CD4-positive, alpha-beta T cell (primary cell): ENCODE measurements at places on chromosomes 3 and 15.
A peak's percentile ranks its signal among the peaks of the same experiment; 100 is the strongest.

GRCh38 chr3:15477951-15478639, 43.4 kb downstream of the COLQ start:
- no peaks in the 10 kb centered on the region for H3K4me1 ChIP-seq
- no peaks in the 10 kb centered on the region for H3K36me3 ChIP-seq
- no peak overlapping the region for H3K4me3 ChIP-seq
- H3K27ac ChIP-seq, result no peak overlapping the region
- no peak for DNase-seq

DNA sequence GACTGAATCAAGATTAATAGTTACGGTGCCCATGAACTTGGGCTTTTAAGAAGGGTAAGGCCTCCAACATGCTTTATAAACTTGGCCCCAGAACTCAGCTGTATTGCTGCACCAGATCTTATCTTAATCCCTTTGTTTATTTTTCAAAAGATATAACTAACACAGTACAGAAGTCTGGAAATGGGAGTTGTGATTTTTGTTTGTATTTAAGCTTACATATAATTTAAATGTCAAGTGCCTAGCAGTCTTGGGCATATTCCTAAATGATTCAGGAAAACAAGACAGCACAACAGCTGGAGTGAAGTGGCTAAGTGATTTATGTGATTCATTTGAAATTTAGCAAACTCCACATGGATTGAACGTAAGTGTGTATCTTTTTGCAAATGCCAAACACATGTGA, 56.2 kb downstream of the NBEAL2 start:
- peaks cover 17% of the 10 kb centered on the region for H3K4me1 ChIP-seq
- no peak for DNase-seq
- peaks cover 48% of the 10 kb centered on the region for H3K36me3 ChIP-seq
- no peak overlapping the region for H3K27ac ChIP-seq
- H3K27me3 ChIP-seq, result no peaks in the 10 kb centered on the region
- H3K4me3 ChIP-seq, result no peak overlapping the region

GRCh38 chr3:126321490-126321889, 35.7 kb downstream of the KLF15 start:
- H3K4me3 ChIP-seq, result no peak overlapping the region
- H3K27ac ChIP-seq, result no peak overlapping the region
- DNase-seq, result no peak
- no peaks in the 10 kb centered on the region for H3K27me3 ChIP-seq
- no peaks in the 10 kb centered on the region for H3K36me3 ChIP-seq

- no peaks in the 10 kb centered on the region for H3K27me3 ChIP-seq
- H3K36me3 ChIP-seq, result no peaks in the 10 kb centered on the region
- H3K4me1 ChIP-seq, result no peaks in the 10 kb centered on the region
- DNase-seq, result no peak
- H3K4me3 ChIP-seq, result no peak overlapping the region
Measured at GRCh38 chr15:93246266-93247242, 157.5 kb upstream of the RGMA start.

GRCh38 chr15:47972738-47973137, 148.1 kb upstream of the SLC24A5 start:
- no peak overlapping the region for H3K27ac ChIP-seq

- H3K36me3 ChIP-seq, result no peaks in the 10 kb centered on the region
- no peak for DNase-seq
- H3K4me3 ChIP-seq, result no peak overlapping the region
- H3K4me1 ChIP-seq, result no peaks in the 10 kb centered on the region
Measured at GRCh38 chr3:25856902-25857518, 67.1 kb downstream of the OXSM start.

DNA sequence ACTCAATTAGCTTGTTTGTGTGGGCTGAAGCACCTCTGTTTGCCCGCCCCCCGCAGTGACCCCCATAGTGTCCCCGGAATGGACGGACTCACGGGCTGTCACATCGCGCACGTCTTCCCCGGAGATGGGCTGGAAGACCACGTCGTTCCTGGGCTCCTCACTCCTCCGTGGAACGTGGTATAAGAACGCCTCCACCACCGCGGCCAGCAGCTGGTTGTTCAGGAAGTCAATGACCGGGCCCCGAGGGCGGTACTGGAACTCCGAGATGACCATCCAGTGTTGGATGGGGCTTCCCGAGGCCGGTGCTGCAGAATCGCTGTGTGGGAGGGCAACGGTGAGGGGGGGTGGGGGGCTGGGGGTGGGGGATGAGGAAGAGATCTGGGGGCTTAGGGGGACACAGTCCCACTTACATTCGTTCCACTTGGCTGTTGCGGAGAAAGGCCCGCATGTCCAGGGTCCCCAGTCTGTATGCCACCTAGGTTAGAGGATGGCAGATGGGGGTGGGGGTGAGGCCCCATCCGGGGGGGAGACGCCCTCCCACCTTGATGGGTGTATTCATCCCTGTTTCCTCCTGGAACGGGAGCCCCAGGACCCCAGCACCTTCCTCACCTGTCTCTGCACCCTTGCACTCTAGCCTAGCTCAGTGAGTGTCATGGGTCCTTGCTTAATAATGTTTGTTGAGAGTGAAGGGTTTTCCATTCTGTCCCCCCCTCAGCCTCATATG, 30.2 kb downstream of the MUC20 start:
- peaks cover 19% of the 10 kb centered on the region for H3K4me1 ChIP-seq
- H3K27me3 ChIP-seq, result no peaks in the 10 kb centered on the region
- H3K4me3 ChIP-seq, result no peak overlapping the region

DNA sequence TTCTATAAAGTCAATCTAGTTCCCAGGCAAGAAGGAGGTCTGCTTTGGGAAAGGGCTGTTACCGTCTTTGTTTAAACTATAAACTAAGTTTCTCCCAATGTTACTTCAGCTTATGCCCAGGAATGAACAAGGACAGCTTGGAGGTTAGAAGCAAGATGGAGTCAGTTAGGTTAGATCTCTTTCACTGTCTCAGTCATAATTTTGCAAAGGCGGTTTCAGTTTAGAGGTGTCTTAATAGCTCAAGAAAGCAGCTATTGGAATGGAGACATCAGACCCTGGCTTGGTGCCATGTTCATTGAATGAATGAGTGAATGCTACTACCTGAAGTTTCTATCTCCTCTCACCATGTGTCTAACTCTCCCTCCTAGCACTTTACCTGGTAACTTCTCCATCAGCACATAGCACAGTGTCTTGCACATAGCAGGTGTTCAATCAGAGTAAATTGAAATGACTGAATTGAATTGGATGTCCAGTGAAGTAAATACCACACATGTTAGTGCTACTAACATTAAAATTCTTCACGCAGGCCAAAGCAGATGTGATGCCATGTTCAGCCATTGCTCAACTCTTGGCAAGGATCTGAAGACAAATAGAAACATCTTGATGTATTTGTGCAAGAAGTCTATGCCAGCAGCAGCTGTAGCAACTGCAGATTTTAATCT, 28.2 kb downstream of the CLEC3B start:
- no peaks in the 10 kb centered on the region for H3K36me3 ChIP-seq
- H3K4me1 ChIP-seq, result no peaks in the 10 kb centered on the region
- H3K4me3 ChIP-seq, result no peak overlapping the region
- no peak for DNase-seq
- H3K27me3 ChIP-seq, result no peaks in the 10 kb centered on the region
- no peak overlapping the region for H3K27ac ChIP-seq

DNA sequence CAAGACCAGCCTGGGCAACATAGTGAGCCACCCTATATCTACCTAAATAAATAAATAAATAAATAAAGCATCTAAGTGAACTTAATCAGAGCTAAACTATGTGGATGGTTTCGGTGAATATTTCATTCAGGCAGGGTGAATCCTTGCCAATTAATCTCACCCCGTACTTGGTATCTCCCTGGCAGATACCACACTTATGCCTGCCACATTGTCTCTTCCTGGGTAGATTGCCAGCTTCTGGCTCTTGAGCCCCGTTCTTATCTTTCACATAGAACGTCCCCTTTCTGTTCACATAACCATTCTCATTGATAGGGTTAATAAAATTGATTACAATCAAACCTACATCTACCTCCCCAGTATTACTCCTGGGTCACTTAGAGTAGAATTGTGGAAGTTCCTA, 7.0 kb downstream of the SNAP23 start:
- H3K27me3 ChIP-seq, result no peaks in the 10 kb centered on the region
- H3K4me1 ChIP-seq, result peaks cover 12% of the 10 kb centered on the region
- no peak overlapping the region for H3K4me3 ChIP-seq

- H3K27me3 ChIP-seq, result no peaks in the 10 kb centered on the region
- no peaks in the 10 kb centered on the region for H3K36me3 ChIP-seq
- no peak overlapping the region for H3K4me3 ChIP-seq
Measured at GRCh38 chr15:84731774-84732173, 15.8 kb upstream of the SEC11A start.

GRCh38 chr3:108092501-108092900, 1.7 kb upstream of the CD47 start:
- H3K27me3 ChIP-seq, result no peaks in the 10 kb centered on the region
- no peak overlapping the region for H3K4me3 ChIP-seq
- peak; percentile 31 for DNase-seq

GRCh38 chr3:172084871-172085556, 45.6 kb downstream of the FNDC3B start:
- H3K27ac ChIP-seq, result no peak overlapping the region
- no peaks in the 10 kb centered on the region for H3K36me3 ChIP-seq
- H3K27me3 ChIP-seq, result no peaks in the 10 kb centered on the region

DNA sequence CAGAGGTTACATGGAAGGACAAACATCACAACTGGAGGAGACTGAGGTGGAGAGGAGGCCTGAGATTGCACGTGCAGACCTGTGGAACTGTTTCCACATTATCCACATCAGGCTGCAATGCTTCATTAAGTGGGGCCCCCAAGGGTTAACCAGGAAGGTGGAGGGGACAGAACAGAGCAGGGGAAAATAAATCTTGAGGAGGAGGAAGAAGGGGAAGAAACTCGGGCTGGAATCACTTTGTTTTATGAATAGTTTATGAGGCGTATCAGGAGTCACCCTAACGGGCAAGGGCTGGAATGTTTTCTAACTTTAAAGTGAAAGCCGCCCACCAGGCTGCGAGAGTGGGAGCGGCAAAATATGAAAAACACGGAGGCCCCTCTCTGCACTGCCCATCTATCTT, 154.9 kb downstream of the WNT5A start:
- H3K27ac ChIP-seq, result no peak overlapping the region
- no peaks in the 10 kb centered on the region for H3K4me1 ChIP-seq
- DNase-seq, result no peak
- no peaks in the 10 kb centered on the region for H3K36me3 ChIP-seq
- H3K27me3 ChIP-seq, result no peaks in the 10 kb centered on the region
- H3K4me3 ChIP-seq, result no peak overlapping the region

GRCh38 chr3:133927540-133928066, 31.9 kb upstream of the RAB6B start:
- peak; percentile 66 for DNase-seq
- peaks cover 9% of the 10 kb centered on the region for H3K27me3 ChIP-seq
- peaks cover 14% of the 10 kb centered on the region for H3K4me1 ChIP-seq
- peak overlapping the region; percentile 51 for H3K4me3 ChIP-seq
- no peaks in the 10 kb centered on the region for H3K36me3 ChIP-seq

GRCh38 chr3:5047764-5048419, 68.7 kb downstream of the BHLHE40 start:
- no peaks in the 10 kb centered on the region for H3K27me3 ChIP-seq
- H3K27ac ChIP-seq, result no peak overlapping the region
- no peaks in the 10 kb centered on the region for H3K4me1 ChIP-seq
- H3K4me3 ChIP-seq, result no peak overlapping the region
- H3K36me3 ChIP-seq, result no peaks in the 10 kb centered on the region

- H3K36me3 ChIP-seq, result no peaks in the 10 kb centered on the region
- H3K4me3 ChIP-seq, result no peak overlapping the region
- H3K27me3 ChIP-seq, result no peaks in the 10 kb centered on the region
- no peak for DNase-seq
- H3K27ac ChIP-seq, result no peak overlapping the region
Measured at GRCh38 chr3:63580151-63580550, 72.3 kb upstream of the SNTN start.

- H3K36me3 ChIP-seq, result no peaks in the 10 kb centered on the region
- H3K27me3 ChIP-seq, result peaks cover 9% of the 10 kb centered on the region
- no peak overlapping the region for H3K27ac ChIP-seq
- H3K4me3 ChIP-seq, result no peak overlapping the region
Measured at GRCh38 chr3:100844063-100844936, 135.0 kb downstream of the TFG start.

DNA sequence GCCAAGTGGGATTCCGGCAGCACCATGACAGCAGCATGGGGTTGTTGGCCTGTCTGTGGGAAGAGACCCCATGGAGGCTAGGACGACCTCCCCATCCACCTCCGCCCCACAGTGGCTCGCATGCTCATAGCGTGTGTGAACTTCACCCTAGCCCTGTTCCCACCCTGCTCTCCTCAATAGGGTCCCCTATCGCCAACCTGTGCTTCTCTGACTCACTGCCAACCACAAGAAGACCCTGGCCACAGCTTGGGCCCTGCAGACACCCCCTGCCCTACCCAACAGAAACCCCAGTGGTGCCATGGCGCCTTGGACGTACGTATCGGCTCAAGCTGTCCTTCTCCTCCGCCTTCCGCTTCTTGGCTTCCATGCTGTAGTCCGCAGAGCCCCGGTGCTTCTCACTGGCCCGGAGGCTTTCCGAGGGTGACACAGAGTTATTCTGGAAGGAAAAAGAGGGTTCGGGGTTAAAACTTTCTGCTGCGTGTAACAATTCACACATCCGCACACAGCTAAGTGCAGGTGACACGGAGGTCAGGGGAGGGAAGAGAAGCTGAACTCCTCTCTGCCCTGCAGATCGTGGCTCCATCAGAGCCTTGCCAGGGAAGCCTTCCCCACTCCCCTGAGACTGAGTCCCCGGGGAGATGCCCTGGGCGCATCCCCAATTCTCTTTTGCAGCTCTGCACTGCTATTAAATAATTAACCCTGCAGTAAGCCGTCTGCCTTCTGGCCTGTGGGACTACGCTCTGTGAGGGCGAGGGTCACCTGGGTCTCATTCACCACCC, 37.3 kb downstream of the TLE3 start:
- no peak overlapping the region for H3K4me3 ChIP-seq
- no peak overlapping the region for H3K27ac ChIP-seq
- DNase-seq, result no peak
- H3K27me3 ChIP-seq, result no peaks in the 10 kb centered on the region
- no peaks in the 10 kb centered on the region for H3K4me1 ChIP-seq
- H3K36me3 ChIP-seq, result peaks cover 99% of the 10 kb centered on the region

GRCh38 chr3:142857056-142857455, 31.8 kb downstream of the PCOLCE2 start:
- no peak overlapping the region for H3K4me3 ChIP-seq
- no peak for DNase-seq
- H3K27ac ChIP-seq, result no peak overlapping the region
- peaks cover 4% of the 10 kb centered on the region for H3K27me3 ChIP-seq
- H3K36me3 ChIP-seq, result no peaks in the 10 kb centered on the region

DNA sequence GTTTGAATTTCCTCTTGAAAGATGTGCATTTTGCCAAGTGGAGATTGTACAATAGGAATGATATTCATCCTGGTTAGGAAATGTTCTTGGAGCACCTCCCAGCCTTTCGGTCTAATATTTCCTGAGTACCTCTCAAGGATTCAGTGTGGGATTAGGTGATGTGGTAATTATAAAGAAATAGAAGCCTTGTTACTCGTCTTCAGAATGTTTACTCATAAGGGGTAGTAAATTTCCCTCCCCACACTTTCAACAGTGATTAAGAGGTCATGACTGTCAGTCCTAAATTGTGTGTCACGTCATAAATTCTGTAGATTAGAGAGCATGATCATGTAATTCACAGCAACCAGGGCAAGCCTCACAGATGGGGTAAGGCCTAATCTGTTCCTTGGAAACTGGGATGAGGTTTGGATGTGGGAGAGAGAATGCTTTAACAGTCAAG, 633.1 kb upstream of the TBL1XR1 start:
- H3K27ac ChIP-seq, result no peak overlapping the region
- H3K27me3 ChIP-seq, result no peaks in the 10 kb centered on the region
- H3K4me1 ChIP-seq, result no peaks in the 10 kb centered on the region
- DNase-seq, result no peak
- H3K36me3 ChIP-seq, result no peaks in the 10 kb centered on the region
